CD4-positive, CD25-positive, alpha-beta regulatory T cell (primary cell): ENCODE measurements at places on chromosomes 12 and 14.

DNA sequence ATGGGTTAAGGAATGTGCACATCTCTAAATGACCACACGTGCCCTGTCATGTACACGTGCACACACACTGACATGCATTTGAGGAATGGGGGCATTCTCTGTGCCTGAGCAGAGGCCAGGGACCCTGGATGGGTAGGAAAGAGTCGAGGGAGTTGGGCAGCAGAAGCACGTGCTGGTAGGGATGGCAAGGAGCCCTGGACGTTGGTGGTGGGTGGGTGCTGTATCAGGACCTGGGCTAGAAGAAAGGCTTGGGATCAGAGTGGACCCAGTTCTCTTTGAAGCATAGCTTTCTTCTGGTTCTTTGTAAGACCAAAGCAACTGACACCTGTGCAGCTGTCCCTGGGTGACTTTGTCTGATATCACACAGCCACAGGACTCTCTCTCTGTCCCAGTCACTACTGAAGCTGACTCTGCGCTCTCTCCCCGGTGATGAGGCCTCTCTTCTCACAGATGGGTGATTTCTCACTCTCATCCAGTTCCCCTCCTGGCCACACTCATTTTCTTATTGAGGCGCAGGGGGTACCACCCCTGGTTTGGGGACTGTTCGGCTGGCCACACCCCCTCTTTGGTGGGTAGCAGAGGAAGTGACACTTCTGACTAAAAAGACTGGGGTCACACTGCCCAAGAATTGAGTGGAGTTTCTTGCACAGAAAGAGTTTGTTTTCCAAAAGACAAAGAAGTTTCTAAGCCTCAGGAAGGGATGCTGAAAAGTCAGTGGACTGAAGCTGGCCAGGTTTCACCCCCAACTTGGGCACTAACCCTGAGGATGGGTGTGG is 171.7 kb upstream of the RTL1 start:
- DNase-seq = no peak

DNA sequence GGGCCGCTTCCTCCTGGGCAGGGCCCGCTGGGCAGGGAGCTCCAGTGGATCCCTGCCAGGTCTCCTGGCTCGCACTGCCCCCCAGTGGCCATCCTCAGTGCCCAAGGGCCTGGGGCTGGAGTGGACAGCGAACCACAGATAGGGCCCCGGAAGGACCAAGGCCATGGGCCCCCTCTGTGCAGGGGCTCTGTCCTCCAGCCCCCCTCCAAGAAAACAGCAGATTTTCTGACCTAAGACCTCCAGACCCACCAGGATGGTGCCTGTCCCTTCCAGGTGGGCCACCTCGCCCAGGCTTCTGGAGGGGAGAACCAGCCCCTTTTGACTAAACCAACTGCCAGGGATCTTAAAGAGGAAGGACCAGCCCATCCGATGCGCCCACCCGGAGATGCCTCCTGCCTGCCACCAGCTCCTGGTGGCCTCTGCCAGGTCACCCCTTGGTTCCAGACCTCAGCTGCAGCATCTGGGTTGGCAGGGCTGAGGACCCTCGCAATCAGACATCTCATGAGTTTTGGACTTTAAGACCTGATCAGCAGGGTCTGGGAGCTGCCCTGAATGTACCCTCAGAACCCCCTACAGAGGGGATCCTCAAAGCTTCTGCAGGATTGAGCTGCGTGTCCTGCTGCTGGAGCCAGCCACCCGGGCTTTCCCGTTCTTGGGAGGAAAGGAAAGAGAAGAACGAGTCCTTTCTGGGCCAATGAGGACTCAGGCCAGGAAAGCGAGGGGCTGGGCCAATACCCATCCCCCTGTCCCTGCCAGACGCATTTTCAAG is 325.8 kb upstream of the DIO3 start:
- no peak for DNase-seq

GRCh38 chr12:14611640-14612203 is 44.0 kb upstream of the PLBD1 start:
- no peak for DNase-seq

- DNase-seq = no peak
Measured at GRCh38 chr14:74593241-74593953, 18.6 kb downstream of the LTBP2 start.

DNA sequence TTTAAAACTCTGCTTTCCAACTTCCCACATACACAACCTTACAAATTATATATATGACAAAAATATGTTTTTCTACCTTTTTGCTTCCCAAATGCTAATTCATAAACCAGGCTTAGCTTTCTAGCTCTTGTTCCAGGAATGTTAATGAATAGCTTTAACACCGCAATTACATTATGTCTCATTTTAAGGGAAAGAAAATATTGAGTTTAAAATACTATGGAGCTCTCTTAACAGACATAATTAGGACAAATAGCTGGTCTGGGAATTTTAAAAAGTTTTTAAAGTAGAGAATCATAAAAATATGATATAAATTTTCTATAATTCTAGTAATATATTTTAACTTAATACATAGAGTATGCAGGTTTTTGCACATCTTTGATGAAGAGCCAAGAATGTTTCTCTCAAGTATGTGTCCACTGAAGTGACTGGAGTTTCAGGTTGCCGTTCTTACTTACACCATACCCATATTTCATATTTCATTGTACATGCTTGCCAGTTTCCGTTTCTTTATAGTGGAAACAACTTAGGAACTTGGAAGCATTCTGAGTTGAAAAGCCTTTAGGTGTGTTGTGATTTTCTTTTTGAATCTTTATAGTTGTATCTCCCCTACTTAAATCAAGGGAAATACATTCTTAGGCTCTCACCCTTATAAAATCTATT is 90.6 kb upstream of the SLCO1C1 start:
- no peak for DNase-seq
